Suppressor macrophage treated with lipopolysaccharide for 1 hour (primary cell): ENCODE measurements at places on chromosomes 2 and 18.

- DNase-seq: no peak
Measured at GRCh38 chr2:97751752-97752151, 38.4 kb downstream of the ZAP70 start.

DNA sequence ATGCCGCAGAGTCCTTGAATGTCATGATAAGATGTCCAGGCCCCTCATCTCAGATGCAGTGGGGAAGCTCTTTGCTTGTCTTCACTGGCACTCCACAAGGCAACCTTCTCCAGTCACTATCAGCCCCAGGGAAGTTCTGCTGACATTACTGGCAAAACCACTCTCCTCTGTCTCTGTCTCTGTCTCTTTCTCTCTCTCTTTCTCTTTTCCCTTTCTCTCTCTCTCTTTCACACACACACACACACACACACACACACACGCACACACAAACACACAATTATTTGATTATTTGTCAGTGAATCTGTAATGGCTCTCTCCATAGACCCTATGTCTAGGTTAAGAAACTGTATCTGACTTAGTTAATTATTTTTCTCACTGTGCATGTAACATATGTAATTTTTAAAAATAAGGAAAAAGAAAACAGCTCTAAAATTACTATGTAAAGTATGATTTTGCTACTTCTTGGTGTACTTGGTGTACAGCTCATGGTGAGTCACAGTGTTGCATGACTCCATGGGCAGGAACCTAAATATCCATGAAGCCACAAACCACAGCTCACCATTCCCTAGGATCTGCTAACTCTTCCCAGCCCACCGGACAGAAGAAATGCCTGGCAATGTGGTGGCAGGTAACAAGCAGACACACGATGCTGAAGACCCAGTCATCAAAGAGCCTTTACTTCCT is 594.9 kb upstream of the ID2 start:
- DNase-seq: peak; percentile 70

- DNase-seq: peak; percentile 33
Measured at GRCh38 chr2:237967463-237967951, 693 bp downstream of the UBE2F start.

DNA sequence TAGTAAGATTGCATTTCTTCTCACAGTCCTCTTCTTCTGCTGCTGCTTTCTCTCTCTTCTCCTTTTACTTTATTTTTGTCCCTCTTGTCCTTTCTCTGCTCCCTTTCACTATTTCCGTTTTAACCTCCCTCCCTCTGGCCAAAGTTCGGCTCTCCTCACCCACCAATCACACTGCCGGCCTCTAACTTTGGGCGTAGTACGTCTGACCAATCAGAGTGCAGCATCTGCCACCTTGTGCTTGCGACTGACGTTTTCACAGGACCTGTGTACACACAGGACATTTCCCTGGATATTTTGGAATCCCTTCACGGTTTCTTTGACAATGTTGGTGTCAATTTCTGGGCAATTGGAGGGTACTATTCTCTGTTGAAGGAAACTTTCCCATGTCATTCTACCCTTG is 22.6 kb upstream of the ICOS start:
- DNase-seq: no peak

DNA sequence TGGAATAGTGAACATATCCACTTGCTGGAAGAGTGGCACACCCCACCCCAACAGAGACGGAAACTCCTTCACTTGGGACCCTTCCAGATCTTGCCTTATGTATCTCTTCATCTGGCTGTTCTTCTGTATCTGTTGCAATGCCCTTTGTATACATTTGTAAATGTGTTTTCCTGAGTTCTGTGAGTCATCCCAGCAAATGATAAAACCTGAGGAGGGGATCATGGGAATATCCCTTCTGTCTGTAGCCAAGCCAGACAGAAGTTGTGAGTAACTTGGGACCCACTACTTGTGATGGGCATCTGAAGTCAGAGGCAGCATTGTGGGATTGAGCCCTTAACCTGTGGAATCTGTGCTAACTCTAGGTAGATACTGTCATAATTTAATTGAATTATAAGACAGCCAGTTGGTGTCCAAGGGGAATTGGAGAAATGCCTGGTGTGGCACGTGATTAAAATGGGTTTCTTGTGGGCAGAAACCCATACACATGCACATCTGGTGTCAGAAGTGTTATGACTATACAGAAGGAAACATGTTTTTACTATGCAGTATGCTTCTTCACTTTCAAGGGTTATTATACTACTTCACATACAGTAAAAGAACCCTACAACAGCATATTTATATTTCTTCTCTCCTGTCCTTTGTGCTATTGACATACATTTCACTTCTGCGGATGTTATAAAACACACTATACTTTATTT is 32.3 kb upstream of the TMEM247 start:
- no peak for DNase-seq

DNA sequence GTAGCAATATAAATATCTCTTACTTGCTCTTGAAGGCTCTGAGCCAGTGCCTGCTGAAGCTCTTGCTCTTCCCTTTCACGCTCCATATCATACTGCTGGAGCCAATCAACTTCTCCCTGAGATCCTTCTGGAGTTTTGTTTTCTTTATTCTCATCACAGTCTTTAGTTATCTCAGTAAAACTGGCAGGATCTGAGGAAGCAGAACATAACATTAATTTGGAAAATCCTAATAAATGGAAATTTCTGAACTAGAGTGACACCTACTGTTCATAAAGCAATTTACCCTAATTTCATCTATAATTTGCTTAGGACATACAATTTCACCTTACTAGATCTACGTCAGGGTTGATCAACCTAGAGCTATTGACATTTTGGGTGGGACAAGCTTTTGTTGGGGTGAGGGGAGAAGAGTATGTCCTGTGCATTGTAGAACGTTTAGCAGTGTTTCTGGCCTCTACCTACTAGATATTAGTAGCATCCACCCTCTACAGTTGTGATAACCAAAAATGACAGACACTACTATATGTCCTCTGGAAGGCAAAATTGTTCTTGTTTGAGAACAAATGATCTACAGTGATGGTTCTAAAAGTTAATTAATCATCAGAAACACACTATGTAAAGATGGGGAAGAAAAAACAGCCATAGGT is 47.2 kb downstream of the VIL1 start:
- peak; percentile 81 for DNase-seq

DNA sequence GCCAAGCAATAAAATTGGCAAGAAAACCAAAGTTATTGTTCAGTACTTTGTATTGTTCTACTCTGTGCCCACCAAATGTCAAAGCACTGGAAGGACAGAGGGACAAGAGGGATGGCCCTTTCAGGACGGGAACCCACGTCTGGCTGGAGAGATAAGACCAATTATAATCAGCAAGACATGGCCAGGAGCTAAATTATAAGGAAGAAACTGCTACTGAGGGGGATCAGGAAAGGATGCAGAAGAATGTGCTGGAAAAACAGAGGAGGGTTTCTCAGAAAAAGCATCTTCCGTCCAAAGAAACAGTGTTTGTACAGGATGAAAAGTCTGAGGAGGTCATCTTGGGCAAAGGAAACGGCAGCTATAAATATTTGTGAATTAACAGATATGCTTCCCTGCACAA is 46.4 kb upstream of the NARS1 start:
- DNase-seq: no peak

DNA sequence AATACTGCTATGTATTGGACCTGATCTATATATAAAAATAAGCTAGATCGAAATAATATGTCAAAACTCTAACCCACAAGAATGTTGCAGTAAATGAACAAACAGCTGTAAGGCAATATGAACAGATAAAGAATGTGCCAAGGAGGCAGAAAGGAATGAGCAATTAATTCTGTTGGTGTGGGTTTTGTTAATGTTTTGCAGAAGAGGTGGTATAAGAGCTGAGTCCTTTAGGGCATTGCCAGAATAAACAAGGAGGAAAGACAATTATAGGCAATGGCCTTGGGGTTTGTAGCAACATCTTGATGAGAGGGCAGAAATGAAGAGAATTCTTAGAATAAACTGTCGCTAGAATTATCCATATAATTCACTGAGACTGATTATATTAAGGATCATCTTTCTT is 240.9 kb upstream of the GULP1 start:
- DNase-seq: no peak

DNA sequence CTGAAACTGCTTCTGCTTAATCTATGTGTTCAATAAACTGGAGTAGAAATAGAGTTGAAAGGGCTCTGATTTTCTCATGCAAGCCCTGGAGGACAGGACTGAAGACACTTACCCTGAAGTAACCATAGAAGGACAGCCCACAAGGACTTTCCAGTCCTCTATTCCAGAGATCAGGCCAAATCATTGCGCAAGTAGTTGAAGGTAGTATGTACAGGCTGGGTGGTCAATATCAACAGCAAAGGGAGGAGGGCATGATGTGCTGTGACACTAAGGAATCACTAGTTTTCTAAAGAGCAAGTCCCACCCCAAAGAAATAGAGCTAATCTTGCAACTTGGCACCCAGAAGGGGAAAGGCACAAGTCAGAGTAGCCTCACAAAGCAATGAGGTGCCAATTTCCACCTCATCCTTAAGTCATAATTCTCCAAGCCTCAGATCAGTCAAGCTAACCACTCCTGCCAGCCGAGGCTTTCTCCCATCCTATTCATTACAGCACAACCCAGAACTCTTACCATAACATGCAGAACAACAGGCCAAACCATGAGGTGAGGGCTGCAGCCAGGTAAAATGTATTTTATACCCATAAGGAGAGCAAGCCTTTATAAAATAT is 533.5 kb downstream of the TNS1 start:
- DNase-seq: no peak

GRCh38 chr2:215060861-215061536 is 77.4 kb downstream of the ABCA12 start:
- DNase-seq: no peak

DNA sequence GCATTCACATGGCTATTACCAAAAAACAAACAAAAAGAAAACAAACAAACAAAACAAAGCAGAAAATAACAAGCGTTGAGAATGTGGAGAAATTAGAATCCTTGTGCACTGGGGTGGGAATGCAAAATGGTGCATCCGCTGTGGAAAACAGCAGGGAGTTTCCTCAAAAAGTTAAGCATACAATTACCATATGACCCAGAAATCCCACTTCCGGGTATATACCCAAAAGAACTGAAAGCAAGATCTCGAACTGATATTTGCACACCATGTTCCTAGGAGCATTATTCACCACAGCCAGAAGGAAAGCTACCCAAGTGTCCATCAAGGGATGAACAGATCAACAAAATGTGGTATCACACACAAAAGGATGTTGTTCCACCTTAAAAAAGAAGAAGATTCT is 17.9 kb upstream of the TEX51 start:
- DNase-seq: no peak

DNA sequence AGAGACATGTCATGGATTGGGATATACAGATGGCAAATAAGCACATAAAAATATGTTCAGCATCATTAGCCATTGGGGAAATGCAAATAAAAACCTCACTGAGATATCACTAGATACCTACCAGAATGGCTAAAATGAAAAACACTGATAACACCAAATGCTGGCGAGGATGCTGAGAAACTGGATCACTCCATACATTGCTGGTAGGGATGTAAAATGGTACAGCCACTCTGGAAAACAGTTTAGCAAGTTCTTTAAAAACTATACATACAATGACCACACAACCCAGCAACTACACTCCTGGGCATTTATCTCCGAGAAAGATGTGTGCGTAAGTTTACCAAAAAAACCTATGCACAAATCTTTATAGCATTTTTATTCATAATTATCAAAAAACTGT is 13.9 kb downstream of the PIAS2 start:
- DNase-seq: no peak

GRCh38 chr2:116820986-116821385 is 993.5 kb upstream of the DDX18 start:
- DNase-seq: no peak

DNA sequence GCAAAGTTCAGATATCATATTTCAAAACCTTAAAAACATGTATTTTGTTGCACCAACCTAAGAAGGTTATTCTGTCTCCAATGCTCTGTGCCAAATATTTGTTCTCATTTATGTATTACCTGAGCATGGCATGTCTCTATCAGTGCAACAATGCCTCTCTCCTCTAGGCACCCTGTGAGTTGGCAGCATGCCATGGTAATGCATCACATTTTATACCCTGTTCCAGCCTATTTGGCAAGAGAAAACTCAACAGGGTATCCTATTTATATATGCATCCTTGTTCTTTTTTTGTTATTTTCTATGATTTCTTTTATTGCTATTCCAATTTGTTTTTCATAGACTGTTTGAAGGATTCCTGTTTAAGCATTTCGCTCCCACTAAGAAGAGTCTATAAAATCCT is 126.3 kb upstream of the NRXN1 start:
- no peak for DNase-seq

- DNase-seq: no peak
Measured at GRCh38 chr2:10178751-10179150, 56.2 kb downstream of the RRM2 start.

DNA sequence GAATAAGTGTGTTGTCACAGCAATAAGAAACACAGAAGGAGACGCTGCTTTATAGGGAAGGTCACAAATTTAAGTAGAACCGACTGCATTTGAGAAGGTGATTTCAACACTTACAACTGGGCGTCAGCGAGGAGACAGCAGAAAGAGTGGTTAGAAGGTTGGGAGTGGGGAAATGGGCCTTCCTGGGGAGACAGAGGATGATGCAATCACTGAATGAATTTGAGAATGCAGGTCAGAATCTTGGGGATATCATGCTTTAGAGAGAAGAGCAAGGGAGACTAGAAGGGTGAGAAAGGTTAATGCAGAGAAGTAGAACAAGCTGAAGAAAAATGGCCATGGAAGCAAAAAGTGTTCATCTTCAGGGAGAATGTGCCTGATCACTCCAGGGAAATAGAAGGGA is 616.1 kb upstream of the FAM98A start:
- DNase-seq: no peak

DNA sequence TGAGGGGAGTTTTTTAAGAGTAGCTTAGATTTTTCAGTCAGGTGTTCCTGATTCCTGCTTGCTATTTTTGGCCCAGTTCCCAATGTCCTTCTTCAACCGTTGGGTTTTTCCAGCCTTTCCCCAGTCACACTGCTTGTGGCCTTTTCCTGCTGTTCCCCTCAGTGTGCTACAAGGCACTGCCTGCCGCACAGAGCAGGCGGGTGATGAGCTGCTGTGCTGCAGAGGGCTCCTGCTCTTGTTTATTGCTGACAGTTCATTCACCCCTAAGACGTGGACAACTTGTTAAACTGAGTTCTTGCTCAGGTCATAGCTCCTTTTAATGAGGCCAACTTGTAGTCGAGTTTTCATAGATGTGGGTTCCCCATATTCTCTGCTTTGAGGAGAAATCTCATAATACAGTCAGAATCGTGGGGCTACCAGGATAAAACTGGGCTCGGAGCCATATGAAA is 20.6 kb downstream of the EIF4E2 start:
- no peak for DNase-seq

GRCh38 chr2:179344280-179344964 is 79.8 kb upstream of the SESTD1 start:
- DNase-seq: no peak

DNA sequence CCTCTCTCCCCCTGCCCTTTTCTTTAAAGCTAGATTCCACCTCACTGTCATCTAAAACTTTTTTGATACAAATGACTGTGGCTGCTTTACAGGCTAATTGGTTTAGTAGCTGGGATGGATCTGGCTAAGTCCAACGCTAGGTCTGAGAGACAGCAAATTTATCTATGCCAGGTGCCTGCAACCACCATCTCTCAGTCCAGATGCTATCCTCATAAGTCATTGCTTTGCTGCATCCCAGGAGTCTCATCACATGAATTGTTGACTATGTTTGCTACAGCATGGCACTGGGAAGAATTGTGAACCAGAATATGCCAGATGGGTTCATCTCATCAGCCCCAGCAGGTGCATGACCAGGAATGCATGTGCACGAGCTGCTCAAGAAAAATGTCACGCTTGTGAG is 100.0 kb upstream of the PID1 start:
- no peak for DNase-seq

- no peak for DNase-seq
Measured at GRCh38 chr18:34938090-34938489, 103.1 kb upstream of the MAPRE2 start.
